Adrenal gland (tissue), 19 donors: ENCODE measurements at places on chromosomes 4 and X.

GRCh38 chr4:76811604-76812412 lies 86.1 kb downstream of the SOWAHB start:
- H3K27me3 ChIP-seq, result no peaks in the 10 kb centered on the region
- DNase-seq, result no peak
- H3K36me3 ChIP-seq, result no peaks in the 10 kb centered on the region
- no peak overlapping the region for H3K27ac ChIP-seq
- no peak overlapping the region for H3K4me3 ChIP-seq

- H3K27me3 ChIP-seq, result no peaks in the 10 kb centered on the region
- no peaks in the 10 kb centered on the region for H3K4me1 ChIP-seq
- no peak for DNase-seq
- H3K36me3 ChIP-seq, result no peaks in the 10 kb centered on the region
Observed at GRCh38 chr4:123623611-123624010, 227.0 kb downstream of the SPRY1 start.

DNA sequence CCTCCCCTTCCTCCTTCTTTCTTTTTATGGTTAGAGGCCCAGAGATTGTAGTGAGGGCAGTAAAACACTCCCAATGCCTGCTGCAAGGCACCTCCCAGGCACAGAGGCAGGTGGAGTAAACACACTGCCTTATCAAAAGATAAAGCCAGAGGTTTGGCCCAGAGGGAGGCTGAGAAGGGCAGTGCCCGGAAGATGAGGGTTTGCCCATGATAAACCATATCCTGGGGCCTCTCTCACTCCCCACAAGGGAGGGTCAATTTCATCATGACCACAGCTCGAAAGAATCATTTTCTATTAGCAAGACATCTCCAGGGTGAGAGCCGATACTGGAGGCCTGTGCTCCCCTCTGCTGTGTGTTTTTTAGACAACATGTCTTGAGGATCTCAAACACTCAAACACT lies 98.5 kb upstream of the FAM9C start:
- H3K4me3 ChIP-seq, result no peak overlapping the region
- H3K36me3 ChIP-seq, result no peaks in the 10 kb centered on the region
- no peak for DNase-seq
- H3K27ac ChIP-seq, result no peak overlapping the region
- H3K4me1 ChIP-seq, result no peaks in the 10 kb centered on the region

GRCh38 chrX:78886550-78886949 lies 58.6 kb upstream of the P2RY10 start:
- no peaks in the 10 kb centered on the region for H3K4me1 ChIP-seq
- no peak overlapping the region for H3K4me3 ChIP-seq
- peaks cover 4% of the 10 kb centered on the region for H3K27me3 ChIP-seq
- H3K36me3 ChIP-seq, result no peaks in the 10 kb centered on the region

GRCh38 chr4:137427411-137427810 lies 104.9 kb downstream of the PCDH18 start:
- DNase-seq, result no peak
- no peaks in the 10 kb centered on the region for H3K4me1 ChIP-seq
- H3K4me3 ChIP-seq, result no peak overlapping the region
- no peaks in the 10 kb centered on the region for H3K27me3 ChIP-seq
- H3K27ac ChIP-seq, result no peak overlapping the region
- no peaks in the 10 kb centered on the region for H3K36me3 ChIP-seq
